ENCODE measurements at places on chromosomes 16 and 17.

DNA sequence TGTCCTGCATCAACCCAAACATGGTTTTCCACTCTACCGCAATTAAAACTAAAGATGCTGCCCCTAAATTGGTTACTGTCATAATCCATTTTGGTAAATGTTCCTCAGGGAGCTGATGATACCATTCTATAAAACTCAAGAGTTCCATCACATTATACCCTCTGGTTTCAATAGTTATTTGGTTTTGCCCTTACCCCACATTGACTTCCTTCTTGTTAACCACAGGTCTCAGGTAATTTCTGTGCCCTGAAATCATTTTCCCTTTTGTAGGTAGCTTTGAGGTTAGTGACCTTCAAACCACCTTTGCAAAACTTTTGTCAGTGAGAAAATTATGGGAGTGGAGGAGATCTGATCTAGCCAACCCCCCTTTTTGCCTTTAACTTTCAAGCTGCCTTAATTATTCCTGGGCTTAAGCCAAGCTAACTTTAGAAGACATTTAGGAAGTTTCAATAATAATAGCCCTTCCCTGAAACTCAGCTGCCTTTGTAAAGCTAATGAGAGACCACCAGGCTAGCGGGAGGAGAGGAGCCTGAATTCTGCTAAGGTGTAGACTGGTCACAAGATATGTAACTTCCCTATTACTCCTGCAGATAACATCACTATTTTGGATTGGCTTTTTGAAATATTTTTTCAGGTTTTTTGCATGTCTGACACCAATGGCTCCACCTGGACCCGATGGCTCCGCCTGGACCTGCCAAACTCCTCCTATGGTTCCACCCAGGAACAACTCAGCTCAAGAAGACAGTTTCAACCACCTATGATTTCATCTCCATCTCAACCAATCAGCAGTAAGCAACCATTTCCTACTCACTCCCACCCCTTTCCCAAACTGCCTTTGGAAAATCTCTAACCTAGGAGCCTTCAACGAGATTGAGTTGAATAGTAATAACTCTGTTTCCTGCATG lies 224.9 kb downstream of the HS3ST3B1 start:
- DNase-seq: no peak

GRCh38 chr17:68777243-68777855 lies 176.2 kb upstream of the FAM20A start:
- DNase-seq: peak; percentile 45

GRCh38 chr16:4679850-4680636 lies 13.3 kb upstream of the NUDT16L1 start:
- no peak for DNase-seq

DNA sequence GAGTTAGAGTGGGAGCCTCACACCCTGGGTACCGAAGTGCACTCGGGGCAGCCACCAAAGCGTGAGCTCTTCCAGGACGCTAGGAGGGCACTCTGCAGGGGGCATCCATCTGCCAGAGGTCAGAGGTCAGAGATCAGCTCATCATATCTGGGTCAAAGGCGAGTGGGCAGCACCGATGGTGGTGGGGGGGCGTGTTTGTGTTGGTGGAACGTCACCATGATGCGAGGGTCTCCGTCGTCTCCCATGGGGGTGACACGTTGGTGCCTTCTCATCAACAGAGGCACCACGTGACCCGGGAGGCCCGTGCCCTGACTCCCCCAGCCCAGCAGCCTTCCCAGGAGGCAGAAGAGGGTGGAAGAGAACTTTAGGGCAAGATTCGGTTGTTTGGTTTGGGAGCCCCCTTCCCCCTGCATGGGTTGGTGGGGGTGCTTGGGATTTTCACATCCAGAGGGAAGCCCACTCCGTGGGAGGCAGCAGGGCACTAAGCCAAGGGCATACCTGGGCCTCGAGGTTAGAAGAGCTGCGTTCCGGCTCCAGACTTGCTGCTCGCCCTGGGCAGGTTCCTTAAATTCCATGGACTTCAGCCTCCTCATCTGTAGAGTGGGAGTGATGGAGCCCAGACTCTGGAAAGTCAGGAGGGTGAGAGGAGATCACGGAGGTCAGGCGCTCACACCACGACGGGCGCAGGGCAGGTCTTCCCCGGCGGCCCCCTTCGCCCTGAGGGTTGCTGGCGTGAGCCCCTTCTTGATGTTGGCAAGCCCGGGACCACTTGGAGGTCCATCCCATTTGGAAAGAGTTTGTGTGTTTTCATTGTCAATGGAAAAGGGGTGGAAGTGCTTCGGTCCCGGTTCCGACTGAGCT lies 14.0 kb downstream of the CRISPLD2 start:
- DNase-seq: no peak

- no peak for DNase-seq
Observed at GRCh38 chr17:79988185-79988971, 47.3 kb downstream of the TBC1D16 start.

DNA sequence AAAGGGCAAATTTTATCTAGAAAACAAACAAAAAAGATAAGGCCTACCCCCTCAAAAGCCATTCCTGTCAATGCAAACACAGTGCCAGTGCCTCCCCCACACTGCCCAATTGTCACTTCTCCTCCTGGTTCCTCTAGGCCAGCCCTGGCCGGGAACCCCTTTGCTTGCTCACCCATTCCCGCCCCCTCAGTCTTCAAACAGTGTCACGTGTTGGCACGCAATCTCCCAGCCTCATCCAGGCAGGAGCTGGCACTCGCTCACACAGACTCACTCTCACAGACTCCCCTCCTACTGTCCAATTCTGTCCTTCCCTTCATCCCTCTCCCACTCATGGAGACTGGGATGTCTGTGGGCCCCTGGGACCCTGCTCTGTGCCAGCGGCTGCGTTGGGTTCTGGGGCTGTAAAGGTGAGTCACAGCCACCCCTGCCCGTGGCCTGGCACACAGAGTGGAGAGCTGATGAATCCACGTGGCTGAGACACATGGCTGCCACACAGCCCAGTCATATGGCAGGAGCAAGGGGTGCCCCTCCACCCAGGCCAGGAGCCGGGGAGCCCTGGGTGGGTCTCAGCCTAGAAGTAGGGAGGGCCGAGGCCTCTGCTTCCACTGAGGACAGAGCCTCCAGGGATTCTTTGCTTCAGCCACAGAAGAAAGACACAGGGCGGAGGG lies 54.8 kb downstream of the VAC14 start:
- no peak for DNase-seq

DNA sequence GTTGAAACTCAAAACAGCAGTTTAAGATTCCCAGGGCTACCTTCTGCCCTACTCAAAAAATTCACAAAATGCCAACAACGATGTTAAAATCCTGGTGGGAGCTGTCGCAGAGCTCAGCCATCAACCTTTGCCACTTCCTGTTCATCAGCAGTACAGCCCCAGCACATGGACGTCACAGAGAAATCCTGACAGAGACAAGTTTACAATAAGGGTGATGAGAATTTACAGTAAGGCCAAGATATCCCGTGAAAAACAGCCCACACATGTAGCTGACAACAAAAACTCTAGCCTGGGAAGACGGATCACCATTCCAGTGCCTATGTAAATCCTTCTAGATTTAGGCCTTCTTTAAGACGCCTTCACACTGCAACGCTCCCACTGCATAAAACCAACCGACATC lies 18.8 kb downstream of the USP22 start:
- no peak for DNase-seq

DNA sequence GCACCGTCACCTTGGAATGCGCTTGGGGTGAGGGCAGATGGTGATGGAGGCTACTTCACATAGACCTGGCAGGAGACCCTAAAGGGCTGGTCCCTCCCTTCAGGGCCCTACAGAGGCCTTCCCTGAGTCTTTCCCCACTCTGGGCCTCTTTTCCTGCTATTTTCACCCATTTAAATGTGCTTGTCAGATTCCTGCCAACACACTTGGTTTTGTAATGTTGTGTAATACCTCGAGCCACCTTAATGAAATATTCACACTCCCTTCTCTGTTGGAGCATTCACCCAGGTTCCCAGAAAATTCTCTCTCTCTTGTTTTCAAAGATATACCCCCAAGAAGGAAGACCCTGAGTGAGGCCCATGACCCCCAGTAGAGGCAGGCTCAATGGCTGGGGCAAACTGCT lies 456.6 kb upstream of the DYNLRB2 start:
- DNase-seq: no peak

- no peak for DNase-seq
Observed at GRCh38 chr17:78346605-78347250, 13.1 kb downstream of the SOCS3 start.

Measured in activated CD8-positive, alpha-beta T cell treated with anti-CD3 and anti-CD28 coated beads, Interleukin-2, amount 10 ng/mL, durations not matched to agents 7 days and 5 days (primary cell).